Suppressor macrophage treated with lipopolysaccharide for 4 hours (primary cell): ENCODE measurements at places on chromosomes 7 and 10.

GRCh38 chr10:119319161-119319919, 112.0 kb downstream of the GRK5 start:
- DNase-seq: no peak

- no peak for DNase-seq
Observed at GRCh38 chr7:9846902-9847301, 1126.8 kb upstream of the PHF14 start.

GRCh38 chr7:1042492-1042833, 1.9 kb upstream of the GPR146 start:
- no peak for DNase-seq

GRCh38 chr10:50456719-50457118, 167.0 kb downstream of the SGMS1 start:
- peak; percentile 72 for DNase-seq

GRCh38 chr10:80163741-80164341, 31.3 kb downstream of the PLAC9 start:
- no peak for DNase-seq

DNA sequence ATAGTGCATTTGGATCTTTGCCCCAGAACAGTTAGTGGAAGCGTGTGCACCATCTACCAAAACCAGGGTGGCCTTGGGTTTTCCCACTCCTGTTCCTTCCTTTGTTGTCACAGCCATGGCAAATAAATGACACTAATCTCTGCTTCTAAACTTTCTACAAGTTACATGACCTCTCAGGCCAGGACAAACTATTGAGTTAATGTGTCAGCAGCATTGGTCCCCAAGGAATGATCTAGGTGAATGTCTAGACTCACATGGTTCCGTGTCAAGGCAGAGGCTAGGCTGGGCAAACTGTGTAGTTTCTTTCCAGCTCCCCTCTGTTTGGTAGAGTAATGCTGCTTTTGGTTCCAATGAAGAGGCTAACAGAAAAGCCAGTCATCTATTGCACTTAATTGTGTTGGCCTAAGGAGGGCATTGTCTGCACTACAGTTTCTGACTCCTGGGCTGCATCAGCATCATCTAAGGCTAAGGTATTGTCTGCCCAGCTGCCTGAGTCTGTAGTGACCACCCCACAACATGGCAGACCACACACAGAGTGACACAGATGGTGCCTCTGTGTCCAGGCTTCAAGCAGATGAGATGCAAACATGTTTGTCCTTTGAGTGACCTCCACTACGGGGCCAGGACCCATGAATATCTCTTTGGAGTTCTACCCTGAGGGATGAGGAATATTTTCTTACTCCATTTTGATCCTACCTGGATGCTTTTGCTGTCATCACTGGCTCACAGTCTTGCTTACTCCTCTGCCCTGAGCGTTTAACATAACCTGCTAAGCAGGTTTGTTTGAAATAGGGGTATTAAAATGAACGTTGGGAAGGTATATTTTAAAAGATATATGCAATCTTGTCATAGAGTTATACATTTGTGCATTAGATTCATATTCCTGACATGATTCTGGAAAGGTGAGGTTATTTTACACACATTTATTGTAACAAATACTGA, 1.7 kb downstream of the CYP3A4 start:
- DNase-seq: no peak

GRCh38 chr10:16890691-16891090, 73.5 kb upstream of the RSU1 start:
- DNase-seq: no peak

DNA sequence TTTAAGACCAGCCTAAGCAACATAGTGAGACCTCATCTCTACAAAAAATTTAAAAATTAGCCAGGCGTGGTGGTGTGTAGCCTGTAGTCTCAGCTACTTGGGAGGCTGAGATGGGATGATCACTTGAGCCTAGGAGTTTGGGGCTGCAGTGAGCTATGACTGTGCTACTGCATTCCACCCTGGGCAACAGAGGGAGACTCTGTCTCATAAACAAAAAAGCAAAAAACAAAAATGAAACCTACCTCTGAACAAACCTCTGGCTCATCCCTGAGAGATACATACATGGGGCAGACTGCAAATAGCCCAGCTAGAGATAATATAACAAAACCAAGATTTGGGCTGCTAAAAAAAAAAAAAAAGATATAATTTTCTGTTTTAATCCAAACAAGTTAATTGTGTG, 19.5 kb downstream of the C10orf67 start:
- peak; percentile 28 for DNase-seq
